Caudate nucleus (tissue), 63 donors: ENCODE measurements at places on chromosomes 2 and 18.

DNA sequence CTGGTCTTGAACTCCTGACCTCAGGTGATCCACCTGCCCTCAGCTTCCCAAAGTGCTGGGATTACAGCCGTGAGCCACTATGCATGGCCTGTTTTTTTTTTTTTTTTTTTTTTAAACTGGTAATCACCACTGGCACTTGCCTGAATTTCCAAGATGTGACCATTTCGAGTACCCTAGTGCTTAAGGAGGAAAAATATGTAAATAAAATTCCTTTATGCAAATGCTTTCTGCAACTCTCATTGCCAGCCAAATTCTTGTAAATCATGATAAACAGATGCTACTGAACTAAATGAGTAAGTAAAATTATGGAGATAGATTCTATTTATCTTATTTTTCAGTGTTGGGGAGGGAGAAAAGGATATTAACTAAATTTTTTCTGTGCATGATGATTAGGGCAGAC, 18.6 kb downstream of the CDCA7 start:
- DNase-seq, result no peak

DNA sequence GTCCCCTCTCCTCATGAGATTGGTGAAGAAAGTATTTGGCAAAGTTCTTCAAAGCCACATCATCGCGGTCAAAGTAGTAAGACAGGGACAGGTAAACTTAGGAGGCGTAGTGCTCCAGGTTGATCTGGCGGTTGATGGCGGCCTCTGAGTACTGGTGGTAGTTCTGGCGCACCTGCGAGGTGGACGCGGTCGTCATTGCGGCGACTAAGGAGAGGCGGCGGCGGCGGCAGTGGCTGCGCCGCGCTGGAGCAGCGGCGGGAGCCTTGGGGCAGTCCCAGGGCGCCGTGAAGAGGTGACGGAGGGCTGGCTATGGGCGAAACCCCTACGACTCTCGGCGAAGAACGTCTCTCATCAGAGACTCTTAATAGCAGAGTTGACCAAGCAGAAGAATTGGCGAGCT, 107.2 kb upstream of the UBE2E3 start:
- DNase-seq, result no peak

GRCh38 chr2:159795841-159796690, 1.9 kb downstream of the CD302 start:
- no peak for DNase-seq

DNA sequence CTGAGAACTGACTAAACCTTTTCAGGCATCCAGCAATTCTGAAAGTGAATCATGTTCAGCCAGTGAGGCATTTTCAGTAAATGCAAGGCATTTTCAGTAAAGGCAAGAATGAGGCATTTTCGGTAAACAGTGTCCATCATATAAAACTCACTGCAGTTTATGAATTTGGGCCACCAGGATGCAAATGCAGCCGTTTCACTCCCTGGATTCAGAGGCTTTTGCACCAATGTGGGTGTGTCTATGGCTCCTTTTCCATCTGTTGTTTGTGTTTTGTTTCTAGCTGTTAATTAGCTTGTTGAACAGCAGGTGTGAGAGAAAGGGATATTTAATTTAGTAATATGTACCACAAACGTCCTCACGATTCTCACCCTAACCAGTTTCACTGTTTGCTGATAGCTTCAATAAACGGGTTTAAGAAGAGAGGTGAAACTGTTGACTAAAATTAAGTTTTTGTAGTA, 116.3 kb upstream of the PGAP1 start:
- DNase-seq, result no peak

DNA sequence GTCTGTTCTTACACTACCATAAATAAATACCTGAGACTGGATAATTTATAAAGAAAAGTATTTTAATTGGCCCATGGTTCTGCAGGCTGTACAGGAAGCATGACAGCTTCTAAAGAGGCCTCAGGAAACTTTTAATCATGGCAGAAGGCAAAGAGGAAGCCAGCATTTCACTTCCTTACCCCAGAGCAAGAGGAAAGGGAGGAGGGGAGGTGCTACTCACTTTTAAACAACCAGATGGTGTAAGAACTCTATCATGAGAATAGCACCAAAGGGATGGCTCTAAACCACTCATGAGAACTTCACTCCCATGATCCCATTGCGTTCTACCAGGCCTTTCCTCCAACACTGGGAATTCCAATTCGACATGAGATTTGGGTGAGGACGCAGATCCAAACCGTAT, 344.4 kb upstream of the SLC39A10 start:
- DNase-seq, result no peak

DNA sequence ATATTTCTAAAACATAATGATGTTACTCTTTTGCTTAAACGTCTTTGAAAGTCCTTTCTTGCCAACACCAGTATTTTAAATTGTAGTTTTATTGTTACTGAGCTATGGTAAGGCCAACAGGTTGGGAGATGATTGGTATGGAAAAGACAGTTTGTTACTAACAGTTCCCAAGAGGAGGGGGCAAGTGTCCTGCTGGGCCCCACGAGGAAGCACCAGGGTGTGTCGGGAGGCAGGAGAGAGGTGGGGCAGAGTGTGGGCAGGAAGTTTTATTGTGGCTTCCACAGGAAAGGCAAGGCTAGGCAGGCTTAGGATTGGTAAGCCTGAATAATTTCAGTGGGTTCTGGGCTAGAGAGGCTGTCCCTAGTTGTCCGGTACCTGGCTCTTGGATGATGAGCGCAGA, 134.3 kb downstream of the SOCS6 start:
- DNase-seq, result no peak

DNA sequence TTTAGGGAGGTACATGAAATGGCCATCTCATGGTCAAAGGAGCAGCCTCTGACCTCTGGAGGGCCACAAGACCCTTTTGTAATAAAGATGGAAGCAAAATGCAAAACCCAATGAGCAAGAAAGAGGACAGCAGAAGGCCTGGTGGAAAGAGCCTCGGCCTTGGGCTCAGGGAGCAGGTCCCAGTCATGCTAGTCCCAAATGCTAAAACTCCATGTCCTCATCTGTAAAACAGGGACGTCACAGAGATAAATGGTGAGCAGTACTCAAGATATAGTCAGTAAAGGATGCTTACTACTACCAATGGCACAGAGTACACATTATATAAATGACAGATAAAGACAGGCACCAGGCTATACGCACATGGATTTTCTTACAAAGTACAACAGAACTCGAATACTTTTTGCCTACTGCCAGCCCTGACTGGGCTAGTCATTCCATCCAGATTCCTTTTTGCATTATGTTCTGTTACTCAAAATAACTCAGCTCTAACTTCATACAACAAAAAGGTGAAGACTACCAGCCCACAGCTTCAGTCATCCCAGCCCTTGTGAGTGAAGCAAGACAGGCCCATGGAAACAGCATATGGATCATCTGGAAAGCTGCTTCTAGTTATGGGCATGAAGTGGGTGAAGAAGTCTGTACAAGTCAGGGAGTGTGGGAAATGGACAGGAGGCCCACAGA, 64.9 kb upstream of the TFCP2L1 start:
- DNase-seq, result no peak

DNA sequence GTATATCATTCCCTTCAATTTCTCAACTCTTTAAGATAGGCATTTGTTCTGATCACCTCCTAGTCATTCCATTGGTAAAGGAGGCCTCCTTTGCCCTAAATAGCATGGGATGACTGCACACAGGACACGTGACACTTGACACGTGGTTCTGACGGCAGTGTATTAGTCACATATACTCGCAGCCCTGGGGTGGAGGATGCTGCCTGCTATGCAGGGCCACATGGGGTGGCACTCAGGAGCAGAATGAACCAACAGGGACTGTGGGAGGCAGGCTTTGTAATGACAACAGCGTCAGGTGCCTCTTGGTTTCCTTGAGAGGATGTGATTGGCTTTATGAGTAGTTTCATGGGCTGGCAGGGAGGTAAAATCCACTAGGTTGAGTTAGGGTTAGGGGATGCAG, 9.3 kb upstream of the KCNS3 start:
- no peak for DNase-seq

GRCh38 chr2:129829588-129829987, 149.9 kb upstream of the RAB6C start:
- DNase-seq, result no peak

DNA sequence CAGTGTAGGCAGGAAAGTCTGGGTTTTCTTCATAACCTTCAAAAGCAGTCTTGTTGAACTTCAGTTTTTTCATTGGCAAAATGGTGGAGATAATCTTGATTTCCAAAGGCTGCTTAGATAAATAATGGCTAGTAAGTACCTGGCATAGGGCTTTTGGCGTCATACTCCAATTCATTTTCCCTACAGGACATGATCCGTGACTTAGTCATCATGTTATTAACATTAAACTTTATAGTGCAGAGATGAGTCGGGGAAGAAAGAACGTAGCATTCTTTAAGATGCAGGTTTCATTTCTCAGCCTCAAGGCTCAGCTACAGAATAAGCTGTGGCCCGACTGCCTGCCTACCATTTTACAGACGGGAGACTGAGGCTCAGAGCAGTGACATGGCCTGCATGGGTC, 64.0 kb downstream of the RALBP1 start:
- no peak for DNase-seq

DNA sequence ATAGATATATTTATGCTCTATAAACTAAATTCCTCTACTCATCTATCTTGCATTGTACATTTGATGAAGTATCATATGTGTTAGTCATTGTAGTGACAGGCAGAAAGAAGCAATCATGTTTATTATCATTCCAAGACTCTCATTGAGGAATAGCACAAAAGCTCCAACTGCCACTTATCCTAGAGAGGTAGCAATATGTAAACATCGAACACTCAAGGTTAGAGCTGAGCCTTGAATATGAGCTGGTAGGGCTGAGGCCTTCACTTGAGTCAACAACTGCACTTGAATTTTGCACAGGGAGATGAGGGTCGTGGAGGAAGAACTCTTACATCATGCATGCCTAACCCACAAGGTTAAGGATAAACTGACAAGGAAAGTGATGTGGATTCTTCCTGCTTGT, 900.9 kb downstream of the CPS1 start:
- DNase-seq, result no peak

- no peak for DNase-seq
These were observed 225.4 kb downstream of the MYCN start for GRCh38 chr2:16165518-16166326.

GRCh38 chr2:70068119-70068518, 19.2 kb upstream of the PCBP1 start:
- no peak for DNase-seq

- no peak for DNase-seq
These were observed 117.9 kb upstream of the PELI1 start for GRCh38 chr2:64262071-64262470.

DNA sequence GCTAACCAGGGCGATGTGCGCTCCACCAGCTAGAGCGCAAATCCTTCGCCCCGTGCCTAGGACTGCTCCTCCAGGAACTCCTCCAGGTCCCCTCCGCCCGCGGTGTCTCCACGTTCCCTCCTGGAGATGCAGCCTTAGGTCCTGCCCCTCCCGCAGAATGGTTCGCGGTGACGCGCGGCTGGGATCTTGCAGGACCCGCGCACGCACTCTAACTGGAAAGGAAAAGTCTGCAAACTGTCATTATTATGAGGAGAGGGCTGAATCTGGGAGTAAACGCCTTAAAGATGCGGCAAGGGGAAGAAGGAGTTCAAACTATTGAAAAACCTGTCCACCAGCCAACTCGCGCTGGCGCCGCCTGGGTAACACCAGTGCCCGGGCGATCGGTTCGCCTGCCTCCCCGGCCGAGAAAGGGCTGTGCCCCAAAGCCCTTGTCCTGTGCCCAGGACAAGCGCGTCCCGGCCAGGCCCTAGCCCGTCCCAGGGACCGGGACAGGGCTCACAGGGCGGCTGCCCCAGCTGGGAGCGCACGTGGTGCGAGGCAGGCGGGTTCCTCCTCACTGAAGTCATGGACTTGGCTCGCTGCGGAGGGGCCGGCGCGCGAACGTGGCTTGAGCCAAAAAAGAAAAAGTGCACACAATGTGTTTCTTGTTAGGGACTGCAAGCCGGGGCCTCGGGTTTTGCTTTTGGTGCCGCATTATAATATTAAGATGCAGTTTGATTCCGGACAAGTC, 5.5 kb upstream of the ID2 start:
- DNase-seq, result peak; percentile 77

DNA sequence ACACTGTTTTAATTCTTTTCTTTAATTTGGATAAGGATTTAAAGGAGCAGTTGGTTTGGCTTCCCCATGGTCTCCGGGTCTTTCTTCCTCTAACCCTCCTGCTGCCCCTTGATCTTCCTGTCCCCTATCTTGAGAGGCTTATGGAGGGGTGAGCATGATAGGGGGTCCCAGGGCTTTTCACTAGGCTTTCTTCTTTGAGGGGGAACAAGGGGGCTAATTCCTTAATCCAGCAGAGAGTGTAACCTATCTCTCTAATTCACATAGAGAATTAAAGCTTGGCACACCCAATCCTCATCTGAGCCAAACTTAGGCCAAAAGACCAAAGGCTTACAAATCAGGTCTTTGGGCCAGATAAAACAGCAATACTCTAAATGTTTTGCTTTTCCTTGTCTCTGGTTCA, 21.5 kb upstream of the C2orf66 start:
- DNase-seq, result no peak

GRCh38 chr2:218026676-218027425, 24.1 kb upstream of the TNS1 start:
- DNase-seq, result no peak

GRCh38 chr2:195470622-195471021, 186.4 kb upstream of the SLC39A10 start:
- no peak for DNase-seq

DNA sequence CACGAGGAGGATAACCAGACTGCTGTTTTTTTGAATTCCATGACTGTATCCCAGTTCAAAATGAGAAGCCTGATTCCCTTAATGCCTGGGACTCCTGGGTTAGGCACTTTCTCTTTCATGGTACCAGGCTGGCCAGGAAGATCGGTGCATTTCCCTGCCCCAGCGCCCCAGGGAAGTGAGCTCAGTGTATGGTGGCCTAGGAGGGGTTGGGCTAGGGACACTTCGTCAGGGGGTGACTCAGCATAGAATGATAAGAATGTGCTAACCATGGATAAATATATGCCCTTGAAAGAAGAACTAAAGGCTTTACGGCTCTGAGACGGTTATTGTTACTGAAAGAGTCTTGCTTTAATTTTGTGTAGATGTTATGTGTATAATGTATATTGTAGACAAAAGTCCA, 27.5 kb upstream of the FAM237A start:
- no peak for DNase-seq

DNA sequence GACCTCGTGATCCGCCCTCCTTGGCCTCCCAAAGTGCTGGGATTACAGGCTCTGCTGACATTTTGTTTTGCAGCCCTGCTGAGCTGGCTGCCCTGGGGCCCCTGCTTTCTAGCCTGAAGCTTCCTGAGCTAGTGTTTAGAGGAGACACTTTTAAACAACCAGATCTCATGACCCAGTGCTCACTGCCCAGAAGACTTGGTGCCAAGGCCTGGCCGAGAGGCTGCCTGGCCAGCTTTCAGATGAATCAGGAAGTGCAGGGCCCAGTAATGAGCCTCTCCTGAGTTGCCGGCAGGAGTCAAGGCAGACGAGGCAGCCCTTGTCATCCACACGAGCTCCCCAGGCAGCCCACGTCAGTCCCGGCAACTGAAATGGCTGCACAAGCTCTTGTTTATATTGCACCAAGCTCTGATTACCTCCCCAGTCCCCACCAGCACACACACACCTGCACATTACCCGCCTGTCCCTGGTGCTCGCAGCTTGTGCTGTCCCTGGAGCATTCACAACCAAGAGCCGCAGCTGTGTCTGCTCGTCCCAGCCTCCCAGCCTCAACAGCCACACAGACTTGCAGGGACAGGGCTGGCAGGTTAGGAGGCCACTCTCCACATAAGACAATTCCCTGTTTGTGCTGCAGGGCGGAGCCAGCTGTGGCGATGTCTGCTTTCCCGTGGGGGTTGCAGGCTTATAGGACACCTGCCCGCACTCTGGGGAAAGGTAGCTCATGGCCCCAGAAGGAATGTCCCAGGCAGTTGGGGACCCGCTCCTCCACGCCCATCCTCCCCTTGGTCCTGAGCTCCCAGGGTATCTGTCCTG, 331.2 kb upstream of the MYT1L start:
- no peak for DNase-seq
